ENCODE measurements at places on chromosomes 4 and X.

GRCh38 chr4:150280081-150280895 is 202.0 kb downstream of the DCLK2 start:
- DNase-seq = no peak

DNA sequence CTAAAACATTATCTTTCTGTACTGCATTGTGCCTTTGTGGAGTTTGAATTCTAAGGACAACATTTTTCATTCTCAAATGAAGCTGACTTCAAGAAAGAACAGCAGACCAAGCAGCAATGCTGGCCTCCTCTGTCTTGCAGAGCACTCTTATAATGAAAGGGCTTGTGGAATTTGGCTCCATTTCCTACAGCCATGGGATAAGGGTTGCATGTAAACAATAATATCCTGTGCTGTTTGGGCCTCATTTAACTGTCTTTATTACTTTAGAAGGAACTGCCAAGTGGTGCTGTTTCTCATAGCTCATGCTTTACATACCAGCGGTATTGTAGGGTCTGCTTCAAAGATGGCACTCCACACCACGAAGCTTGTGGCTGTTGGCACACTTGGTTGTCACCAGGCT is 111.4 kb upstream of the EOLA2 start:
- no peak for DNase-seq

- DNase-seq = no peak
These were observed 383 bp upstream of the TBC1D19 start for GRCh38 chr4:26583538-26583864.

- no peak for DNase-seq
These were observed 2.0 kb downstream of the DIPK2B start for GRCh38 chrX:45198706-45199105.

- no peak for DNase-seq
These were observed 86.3 kb downstream of the EGF start for GRCh38 chr4:109998867-109999584.

- DNase-seq = no peak
These were observed 208.4 kb downstream of the COL25A1 start for GRCh38 chr4:109094056-109094455.

DNA sequence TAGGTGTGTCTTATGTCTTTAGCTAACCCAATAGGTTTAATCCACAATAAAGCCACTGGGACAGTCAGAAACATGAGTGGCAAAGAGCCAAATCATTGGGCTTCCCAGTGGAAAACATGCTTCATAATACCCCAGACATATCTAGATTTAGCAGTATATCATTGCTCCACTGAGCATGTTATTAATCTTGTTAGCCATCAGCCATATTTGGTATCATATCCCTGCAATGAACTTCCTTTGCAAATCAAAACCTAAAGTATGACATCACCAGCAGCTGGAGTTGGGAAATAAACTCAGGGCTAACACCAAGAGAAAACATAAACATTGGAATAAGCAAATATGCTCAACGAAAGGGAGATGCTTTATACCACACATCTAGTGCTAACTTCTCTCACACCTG is 280.8 kb upstream of the NOCT start:
- DNase-seq = no peak

Measured in activated CD4-positive, alpha-beta T cell treated with anti-CD3 and anti-CD28 coated beads for 1 hour (primary cell).